Lung microvascular endothelial cell (primary cell): ENCODE measurements at places on chromosomes 3 and 15.
A peak's percentile ranks its signal among the peaks of the same experiment; 100 is the strongest.

- DNase-seq: no peak
Observed at GRCh38 chr3:95474338-95474737, 1340.1 kb upstream of the EPHA6 start.

DNA sequence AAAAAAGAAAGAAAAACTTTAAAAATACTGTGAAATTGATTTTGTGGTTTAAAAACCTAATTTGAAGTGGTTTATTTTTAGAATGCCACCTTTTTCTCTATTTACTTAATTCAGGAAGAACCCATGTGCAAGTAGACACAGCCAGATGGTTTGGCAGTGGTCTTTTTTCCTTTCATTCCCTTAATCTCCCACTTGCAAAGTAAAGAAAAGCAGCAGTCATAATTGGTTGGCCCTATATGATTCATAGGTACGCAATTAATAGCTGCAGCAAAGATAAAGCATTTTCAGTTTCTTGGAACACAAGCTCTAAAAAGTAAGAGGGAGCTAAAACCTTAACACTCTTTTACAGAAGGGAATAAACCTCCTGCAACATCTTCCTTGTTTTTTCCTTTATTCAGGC, 115.3 kb downstream of the MECOM start:
- DNase-seq: no peak

- no peak for DNase-seq
Observed at GRCh38 chr15:88745696-88746095, 57.5 kb upstream of the ACAN start.

DNA sequence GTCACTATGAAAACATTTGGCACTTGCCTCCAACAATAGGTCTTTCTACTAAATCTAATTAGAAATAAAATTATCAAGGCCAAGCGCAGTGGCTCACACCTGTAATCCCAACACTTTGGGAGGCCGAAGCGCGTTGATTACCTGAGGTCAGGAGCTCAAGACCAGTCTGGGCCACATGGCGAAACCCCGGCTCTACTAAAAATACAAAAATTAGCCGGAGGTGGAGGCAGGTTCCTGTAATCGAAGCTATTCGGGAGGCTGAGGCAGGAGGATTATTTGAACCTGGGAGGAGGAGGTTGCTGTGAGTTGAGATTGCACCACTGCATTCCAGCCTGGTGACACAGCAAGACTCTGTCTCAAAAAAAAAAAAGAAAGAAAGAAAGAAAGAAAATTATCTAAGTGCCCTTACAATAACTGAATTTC, 1.6 kb upstream of the PLD1 start:
- no peak for DNase-seq

GRCh38 chr3:180680097-180680430, 775 bp upstream of the CCDC39 start:
- DNase-seq: peak; percentile 32

DNA sequence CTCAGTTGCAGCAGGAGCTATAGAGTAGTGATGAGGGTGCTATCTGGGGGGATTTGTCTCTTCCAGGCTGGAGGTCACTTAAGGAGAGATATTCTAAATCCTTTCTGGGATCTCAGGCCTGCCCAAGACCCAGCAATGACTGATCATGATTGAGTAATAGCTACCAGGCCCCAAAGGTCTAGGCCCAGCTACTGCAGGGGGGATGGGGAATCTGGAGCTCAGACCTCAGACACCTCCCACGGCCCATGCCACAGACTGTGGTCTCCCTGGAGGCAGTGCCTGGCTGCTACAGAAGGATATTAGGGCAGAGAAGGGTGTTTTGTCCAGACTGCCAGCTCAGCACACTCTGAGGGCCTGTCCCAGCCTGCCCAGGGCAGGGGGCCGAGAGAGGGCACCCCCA, 6.9 kb downstream of the SLC38A3 start:
- DNase-seq: no peak
